Inflammatory macrophage treated with lipopolysaccharide for 1 hour (primary cell): ENCODE measurements at places on chromosomes 11 and 22.

GRCh38 chr11:63573881-63574855 lies 11.0 kb upstream of the PLAAT2 start:
- peak; percentile 77 for DNase-seq

- DNase-seq = no peak
Observed at GRCh38 chr11:16347928-16348685, 8.2 kb downstream of the SOX6 start.

GRCh38 chr11:211741-212140 lies 4.2 kb downstream of the RIC8A start:
- DNase-seq = no peak

- DNase-seq = no peak
Observed at GRCh38 chr11:42521994-42522393, 789.8 kb upstream of the API5 start.

DNA sequence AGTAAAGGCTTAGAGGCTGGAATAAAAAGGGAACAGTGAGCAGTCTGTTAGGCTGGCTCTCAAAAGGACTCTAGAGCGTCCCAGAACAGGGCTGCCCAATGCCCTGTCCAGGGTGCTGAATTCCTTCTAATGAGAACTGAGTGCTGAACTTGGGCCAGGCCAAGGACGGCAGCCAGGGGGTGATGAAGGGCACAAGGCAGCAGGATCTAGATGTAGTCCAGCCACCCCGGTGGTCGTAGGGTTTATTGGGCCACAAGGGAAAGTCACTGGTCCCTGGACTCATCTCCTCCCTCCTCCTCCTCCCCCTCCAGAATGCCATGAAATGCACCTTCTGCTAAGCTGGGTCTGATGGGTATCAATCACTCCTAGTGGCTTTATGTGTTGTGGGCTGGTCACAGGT lies 19.2 kb downstream of the NPTXR start:
- DNase-seq = peak; percentile 80
